ENCODE measurements at places on chromosomes 2 and 18.
A peak's percentile ranks its signal among the peaks of the same experiment; 100 is the strongest.

DNA sequence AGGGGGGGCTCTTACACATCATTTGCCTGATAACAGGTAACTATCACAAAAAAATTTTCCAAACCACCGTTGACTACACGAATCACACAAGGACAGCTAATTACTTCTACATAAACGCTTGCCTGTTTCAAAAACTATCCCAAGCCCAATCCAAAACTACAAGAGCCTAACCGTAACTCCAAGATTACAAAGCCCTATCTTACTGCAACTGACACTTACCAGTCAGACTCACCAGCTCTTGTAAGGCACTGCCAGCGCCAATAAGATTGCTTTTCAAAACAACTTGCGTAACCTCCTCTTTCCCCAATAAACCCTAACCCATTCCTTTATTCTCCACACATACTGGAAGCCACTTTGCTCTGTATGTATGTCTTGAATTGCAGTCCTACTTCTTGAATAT lies 148.4 kb downstream of the NBAS start:
- DNase-seq, result no peak

DNA sequence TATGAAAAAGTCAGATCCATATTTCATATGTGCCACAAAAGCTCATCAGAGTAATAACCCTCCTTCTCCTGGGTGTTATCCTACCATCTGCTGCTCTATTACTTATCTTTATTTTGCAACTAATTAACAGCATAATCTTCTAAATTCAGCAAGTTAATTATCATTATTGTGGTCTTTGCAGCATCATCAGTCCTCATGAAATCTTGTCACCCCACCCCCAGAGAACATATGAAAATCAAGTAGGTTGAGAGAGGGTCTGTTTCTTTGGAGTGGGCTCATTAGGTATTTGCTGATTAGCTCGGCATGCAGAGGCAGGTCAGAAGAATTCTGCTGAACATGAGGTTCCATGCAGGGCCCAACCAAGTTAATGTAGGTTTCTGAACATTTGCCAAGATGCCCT lies 64.8 kb downstream of the ATF2 start:
- DNase-seq, result no peak

DNA sequence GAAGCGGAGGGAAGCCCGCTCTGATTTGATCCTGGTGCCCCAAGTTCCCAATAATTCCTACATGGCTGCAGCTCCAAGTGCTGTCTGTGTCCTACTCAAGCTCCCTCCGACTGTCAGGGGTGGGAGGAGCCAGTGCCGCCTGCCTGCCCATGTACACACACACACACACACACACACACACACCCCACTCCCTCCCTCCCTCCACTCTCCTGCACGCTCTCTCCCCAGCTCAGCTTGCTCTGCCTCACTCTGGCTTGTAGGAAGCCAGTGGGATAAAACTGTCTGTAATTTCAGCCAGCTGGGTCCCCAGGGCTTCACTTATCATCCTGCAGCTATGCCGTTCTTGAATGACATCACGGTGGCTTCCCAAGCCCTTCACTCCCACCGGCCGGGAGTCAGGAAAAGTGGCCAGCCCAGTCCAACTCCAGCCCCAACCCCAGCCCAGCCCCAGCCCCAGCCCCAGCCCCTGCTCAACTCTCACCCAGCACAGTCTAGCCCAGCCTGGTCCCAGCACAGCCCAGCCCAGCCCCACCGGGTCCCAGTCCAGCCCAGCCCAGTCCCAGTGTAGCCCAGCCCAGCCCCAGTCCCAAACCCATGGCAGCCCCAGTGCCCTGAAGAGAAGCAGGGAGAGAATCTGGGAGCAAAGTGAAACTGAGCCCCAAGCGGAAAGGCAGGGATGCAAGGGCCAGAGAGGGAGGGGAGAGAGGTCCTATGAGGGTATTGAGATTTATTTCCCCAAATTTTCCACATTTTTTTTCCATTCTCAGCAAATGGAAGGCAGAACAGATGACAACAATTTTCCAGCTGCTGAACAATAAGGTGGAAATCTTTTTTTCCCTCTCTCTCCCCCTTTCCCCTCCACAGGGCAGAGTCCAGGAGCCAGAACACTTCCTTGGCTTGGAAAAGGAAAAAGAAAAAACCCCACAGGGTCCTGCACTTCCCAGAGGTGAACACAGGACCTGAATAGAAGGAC lies 144.0 kb downstream of the TNS1 start:
- peak; percentile 96 for DNase-seq

DNA sequence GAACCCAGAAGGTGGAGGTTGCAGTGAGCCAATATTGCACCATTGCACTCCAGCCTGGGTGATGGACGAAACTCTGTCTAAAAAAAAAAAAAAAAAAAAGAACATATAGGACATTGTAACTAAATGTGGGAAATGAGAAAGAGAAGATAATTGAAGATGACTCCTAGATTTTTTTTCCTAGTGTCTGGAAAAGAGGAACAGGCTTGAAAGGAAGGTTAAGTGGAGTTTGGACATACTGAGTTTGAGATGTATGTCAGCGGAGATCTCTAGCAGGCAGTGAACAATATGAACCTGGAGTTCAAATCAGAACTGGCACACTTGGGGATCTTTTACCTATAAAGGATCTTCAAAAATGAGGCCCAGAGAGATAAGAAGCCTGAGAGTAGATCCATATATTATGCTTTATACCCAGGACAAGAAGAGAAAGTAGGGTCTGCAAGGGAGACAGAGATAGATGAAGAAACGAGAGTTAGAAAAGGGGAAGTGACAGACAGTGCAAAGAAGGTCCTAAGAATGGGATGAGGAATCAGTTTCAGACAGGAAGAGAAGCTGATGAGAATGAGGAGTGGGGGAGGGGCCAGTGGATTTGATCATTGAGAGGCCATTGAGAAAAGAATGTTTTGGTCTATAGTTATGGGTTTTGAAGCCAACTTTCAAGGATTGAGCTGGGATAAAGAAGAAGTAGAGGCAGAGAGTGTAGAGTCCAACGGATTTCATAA lies 46.9 kb upstream of the CD28 start:
- DNase-seq, result no peak

GRCh38 chr2:134312482-134312881 lies 58.6 kb downstream of the MGAT5 start:
- no peak for DNase-seq

DNA sequence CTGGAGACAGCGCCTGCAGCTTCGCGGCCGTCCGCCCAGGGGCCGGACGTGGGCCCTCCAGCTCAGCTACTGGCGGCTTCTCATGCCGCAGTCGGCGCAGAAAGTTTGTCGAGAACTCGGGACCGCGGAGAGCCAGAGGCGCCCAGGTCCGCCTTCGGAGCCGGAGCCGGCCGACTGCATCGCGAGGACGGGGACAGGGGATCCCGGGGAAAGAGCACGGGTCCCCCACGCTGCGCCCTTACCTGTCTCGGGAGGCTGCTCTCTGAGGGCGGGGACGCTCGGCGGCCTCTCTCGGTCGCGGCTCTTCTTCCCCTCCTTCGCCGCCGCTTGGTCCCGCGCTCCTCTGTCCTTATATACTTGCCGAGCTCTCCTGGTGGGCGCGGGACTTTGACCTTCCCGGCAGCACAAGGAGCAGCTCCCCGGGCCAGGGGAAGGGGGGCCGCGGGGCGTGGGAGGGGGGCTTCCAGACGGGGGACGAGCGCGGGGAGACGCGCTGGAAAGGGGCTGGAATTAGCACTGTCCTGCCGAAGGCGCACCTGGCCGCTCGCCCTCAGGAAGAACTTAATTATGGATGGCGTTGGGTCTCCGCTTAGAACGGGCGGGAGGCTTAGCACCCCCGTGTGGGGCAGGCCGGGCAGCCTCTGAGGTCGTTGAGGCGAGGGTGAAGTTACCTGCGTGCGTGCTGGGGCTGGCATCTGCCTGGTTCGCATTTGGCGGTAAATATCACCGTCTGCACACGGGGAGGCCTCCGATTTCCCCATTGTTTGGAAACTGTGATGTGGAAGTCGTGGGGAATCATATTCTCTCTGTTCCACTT lies at the start of gene POMC:
Gene POMC (minus strand): TSS at position 325 of the 817 bp plus-strand sequence. CDS start 3,808 bp downstream, outside the sequence.
- DNase-seq, result no peak

GRCh38 chr2:16958266-16958665 lies 292.6 kb upstream of the CYRIA start:
- DNase-seq, result no peak

DNA sequence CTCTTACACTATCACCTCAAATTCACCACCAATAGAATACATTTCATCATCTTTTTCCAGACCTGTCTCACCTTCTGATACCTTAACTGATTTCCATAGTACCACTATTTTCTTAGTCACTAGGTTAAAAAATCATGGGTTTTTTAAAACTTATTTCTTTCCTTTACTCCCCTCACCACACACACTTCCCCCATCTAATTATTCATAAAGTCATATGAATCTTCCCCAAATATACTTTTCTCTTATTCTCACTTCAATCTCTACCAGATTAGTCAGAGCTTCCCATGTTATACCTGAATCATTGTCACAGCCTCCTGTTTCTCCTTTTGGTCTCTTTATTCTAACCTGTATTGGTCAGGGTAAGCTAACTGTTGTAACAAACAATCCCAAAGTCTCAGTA lies 696.3 kb downstream of the BCL11A start:
- DNase-seq, result no peak

GRCh38 chr2:181430406-181431118 lies 26.6 kb upstream of the ITGA4 start:
- DNase-seq, result peak; percentile 17

DNA sequence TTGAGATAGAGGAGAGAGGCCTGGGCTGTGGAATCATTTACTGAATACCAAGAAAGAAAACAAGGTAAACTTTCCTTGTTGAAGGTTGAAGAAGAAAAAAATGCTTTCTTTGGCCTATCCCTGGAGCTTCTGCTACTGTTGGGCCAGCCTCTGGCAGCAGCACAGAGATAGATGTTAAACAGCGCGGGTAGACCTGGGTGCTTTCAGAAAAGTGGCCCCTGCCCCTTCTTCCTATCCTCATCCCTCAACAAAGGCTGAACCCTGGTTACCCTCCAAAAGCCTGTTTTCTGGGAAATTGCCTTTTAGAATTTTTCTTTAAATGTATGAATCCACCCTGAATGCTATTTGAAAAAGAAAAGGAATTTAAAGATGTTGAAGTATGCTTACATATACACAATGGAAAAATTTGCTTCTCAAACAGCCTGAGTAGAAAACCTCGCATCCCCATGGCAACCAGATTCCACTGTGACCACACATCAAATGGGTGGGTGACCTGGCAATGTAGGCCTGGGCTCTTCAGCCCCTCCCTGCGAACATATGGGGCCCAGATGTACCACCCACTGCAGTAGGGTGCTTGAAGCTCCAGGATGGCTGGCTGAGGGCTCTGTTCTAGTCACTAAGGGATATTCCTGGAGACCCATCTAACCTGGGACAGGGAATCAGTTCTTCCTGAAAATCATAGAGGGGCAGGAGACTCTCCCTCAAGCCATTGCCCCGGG lies 23.4 kb upstream of the CHRNA1 start:
- DNase-seq, result peak; percentile 100

DNA sequence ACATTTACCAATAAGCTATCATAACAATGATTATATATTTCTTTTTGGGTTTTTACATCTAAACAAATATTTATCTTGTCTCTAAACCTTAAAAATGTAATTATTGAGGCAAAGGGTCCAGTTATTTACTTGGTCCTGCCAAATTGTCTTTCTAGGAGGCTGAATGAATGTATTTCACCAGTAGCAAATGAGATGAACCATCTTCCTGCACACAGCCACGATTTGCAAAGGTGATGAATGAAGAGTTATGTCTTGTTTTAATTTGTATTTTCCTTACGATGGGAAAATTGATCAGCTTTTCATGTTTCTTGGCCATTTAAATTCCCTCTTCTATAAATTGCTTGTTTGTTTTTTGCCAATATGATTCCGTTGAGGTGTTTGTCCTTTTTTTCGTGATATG lies 1.4 kb downstream of the SP100 start:
- DNase-seq, result no peak

- DNase-seq, result no peak
These were observed 451.3 kb upstream of the FAM98A start for GRCh38 chr2:34050413-34050812.

GRCh38 chr18:1846640-1847039 lies 724.7 kb downstream of the METTL4 start:
- no peak for DNase-seq

DNA sequence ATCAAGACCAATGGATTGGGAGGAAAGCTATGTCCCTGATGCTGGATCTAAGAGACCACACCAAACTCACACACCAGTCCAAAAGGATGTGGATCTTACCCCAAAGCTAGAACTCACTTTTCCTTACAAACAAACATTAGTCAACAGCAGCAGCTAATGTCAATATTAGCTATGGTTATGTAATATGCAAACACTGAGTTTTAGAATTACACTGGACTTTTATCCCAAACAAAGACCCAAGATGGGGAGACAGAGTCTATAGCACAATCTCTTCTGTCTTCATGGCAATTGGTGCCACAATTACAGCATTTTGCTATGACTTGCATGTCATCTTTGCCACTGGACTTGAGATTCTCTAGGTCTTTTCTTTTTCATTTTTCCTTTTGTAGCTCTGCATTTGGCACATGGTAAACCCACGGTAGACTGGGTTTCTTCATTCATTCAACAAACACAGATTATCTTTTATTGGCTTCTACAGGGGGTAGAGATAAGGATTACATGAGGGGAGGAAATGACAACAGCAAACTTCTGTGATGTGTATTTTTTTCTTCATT lies 59.0 kb downstream of the SPRED2 start:
- DNase-seq, result no peak

- no peak for DNase-seq
These were observed 24.4 kb downstream of the MPHOSPH10 start for GRCh38 chr2:71154798-71155197.

DNA sequence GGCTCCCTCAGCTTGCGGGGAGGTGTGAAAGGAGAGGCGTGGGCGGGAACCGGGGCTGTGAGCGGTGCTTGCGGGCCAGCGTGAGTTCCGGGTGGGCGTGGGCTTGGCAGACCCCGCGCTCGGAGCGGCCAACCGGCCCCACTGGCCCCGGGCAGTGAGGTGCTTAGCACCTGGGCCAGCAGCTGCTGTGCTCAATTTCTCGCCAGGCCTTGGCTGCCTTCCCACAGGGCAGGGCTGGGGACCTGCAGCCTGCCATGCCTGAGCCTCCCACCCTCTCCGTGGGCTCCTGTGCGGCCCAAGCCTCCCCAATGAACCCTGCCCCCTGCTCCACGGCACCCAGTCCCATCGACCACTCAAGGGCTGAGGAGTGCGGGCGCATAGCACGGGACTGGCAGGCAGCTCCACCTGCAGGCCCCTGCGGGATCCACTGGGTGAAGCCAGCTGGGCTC lies 48.2 kb downstream of the RNF138 start:
- DNase-seq, result no peak

DNA sequence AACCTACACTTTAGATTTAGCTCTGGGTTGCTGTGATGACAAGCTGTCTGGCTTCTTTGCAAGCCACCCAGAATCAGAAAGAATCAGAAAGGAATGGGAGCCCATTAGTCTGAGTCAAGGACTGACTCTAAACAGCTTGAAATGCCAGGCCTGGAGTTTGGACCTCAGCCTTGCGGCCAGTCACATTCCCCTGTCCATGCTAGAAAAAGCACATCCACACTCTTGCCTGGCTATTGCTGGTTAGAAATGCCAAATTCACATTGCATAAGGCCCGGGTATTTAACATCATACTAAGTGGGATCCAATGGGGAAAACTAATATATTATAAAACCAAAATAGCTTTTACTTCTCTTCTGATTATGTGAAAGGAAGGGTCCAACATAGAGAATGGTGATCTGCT lies 756.8 kb upstream of the KLHL29 start:
- no peak for DNase-seq

Data from fibroblast of skin of left biceps (primary cell).